ENCODE measurements at places on chromosomes 2 and 18. TPM values are rescaled to one million over a fixed set of nuclear protein-coding genes. Genes with fewer than 3 reads are reported as not detected.

DNA sequence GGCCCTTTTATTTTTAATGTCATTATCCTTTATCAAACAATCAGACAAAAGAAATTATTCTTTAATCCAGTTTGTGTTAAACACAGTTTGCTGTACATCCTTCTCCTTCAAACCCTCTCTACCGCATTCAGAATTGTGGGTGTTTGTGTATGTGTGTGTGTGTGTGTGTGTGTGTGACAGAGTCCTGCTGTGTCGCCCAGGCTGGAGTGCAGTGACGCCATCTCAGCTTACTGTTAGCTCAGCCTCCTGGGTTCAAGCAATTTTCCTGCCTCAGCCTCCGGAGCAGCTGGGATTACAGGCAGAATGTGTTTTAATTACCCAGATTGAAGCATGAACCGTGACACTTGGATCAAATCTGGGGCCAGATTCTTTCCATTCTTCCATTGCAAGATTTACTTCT lies 723.7 kb downstream of the DCDC2C start:
- ATAC-seq: no peak

DNA sequence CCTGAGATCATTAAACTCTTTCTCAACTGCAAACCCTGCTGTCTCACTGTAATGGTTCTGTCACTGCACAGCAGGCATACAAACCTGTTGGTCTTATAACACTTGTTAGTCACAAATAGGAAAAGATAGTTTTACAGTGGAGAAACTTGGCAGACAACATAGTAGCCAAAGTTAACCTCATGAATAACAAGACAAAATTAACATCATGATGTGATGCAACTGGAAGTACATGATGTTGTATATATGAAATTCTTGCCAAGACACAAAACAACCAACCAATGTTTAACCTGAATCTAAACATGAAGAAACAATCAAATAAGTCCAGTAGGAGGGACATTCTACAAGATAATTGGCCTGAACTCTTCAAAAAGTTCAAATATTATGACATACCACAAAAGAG lies 189.3 kb downstream of the RNF152 start:
- ATAC-seq: no peak

GRCh38 chr2:98516571-98516970 lies 71.9 kb downstream of the INPP4A start:
- ATAC-seq: no peak

DNA sequence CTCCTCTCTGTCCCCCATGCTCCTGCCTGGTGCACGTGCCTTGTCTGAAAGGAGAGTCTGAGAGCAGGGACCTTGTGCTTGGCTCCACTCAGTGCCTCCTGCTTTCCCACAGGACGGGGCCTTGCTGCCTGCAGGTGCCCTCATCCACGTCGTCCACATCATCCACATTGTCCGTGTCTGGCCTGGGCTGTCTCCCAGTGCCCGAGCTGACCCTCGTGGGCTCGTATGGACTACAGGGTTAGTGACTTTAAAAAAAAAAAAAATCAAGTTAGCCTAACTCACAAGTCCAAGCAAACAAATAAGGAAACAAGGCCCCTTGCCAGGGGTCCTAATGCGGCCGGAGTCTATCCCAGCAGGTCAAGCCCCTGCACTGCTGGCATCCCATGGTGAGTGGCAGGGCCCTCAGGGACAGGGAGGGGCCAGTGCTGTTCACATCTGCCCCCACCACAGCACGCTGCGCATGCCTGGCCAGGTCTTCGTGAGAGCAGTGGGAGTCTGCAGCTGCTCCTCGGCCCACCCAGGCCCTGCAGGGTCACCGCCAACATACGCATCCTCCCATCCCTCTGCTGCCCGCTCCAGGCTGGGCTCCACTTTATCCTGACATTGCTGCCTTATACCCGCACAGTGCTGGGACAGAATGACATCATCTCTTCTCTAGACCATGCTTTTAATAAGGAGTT lies 232.6 kb downstream of the NDUFA10 start:
- no peak for ATAC-seq

The LRRFIP1 gene
- total RNA-seq: 180 TPM

All from gastroesophageal sphincter (tissue), 4 donors.